ENCODE measurements at places on chromosomes 3 and 15.

DNA sequence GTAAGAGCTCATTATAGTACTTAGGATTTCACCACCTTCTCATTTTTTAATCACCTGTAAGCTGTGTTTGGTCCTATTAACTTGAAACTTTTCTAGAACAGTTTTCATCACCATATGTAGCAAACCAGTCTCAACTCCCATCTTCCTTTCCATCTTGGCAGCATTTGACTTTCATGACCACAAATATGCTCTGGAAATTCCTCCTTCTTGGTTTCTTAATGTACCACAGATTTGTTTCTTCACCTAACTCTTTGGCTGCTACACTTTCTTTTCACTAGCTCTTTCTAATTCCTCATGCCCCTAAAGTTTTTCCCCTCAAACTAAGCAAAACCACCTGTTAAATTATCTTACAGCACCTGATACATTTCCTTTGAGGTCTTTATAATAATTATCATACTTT, 13.2 kb upstream of the NMB start:
- DNase-seq, result peak; percentile 76

DNA sequence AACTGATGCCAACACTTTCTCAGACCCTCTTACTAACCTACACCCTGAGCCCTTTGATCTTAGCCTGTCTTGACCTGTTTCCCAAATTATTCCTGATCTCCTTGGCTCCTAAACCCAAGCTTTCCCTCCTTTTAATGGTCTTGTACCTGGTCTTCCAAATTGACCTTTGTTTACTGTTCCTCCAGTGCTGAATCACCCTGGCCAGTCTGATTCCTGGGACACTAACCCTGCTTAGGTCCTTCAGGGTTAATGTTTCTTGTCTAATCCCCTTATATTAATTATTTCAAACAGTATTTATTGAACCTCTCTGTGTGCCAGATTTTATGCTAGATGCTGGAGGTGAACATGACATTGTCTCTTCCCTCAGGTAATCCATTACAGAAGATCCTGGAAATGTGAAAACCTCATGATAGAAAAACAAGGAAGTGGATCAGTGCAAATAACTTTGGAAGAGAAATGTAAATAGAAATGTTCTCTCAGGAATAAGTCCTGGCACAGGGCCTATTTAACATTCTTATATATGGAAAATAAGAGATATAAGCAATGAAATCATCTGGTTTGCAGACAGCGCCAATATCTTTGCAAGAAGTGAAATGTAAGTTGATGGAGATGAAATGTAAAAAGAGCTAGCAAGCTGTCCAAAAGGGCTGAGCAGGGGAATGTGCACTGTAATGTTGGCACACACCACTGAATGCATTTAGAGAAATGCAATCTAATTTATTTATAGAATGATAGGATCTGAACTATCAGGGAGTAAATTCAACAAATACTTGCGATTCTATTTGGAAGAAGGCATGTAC, 20.7 kb downstream of the HGD start:
- DNase-seq, result no peak

DNA sequence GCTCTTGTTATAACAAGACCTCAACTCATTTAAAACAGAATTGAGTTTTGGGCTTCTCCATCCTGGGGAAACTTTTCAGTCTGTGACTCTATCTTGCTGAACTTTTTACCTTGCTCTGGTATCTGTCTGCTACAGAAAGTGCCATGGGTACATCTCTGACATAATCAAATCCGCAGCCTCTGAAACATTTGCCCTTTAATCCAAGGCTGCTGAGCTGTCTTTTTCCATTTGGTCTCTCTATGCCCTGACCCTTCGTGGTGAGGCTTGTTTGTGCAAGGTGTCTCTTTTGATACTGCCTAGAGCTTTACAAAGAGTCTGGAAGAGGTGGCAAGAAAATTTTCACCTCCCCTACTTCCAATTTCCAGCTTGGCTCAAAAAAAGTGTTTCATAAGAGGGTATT, 11.3 kb downstream of the TMEM108 start:
- DNase-seq, result no peak

GRCh38 chr15:79987569-79987955, 16.6 kb upstream of the BCL2A1 start:
- no peak for DNase-seq

GRCh38 chr3:118765636-118766305, 268.9 kb downstream of the IGSF11 start:
- no peak for DNase-seq

DNA sequence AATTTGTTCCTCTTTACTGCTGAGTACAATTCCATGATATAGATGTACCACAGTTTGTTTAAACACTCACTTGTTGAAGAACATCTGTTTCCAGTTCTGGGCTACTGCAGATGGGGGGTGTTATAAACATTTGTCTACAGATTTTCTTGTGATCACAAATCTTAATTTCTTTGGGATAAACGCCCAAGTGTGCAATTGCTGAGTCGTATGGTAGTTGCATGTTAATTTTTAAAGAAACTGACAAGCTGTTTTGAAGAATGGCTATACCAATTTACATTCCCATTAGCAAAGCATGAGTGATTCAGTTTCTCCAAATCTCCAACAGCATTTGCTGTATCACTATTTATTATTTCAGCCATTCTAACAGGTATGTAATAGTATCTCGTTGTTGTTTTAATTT, 242.0 kb upstream of the MRPL3 start:
- DNase-seq, result no peak

GRCh38 chr3:55331524-55331923, 155.6 kb downstream of the WNT5A start:
- DNase-seq, result no peak

DNA sequence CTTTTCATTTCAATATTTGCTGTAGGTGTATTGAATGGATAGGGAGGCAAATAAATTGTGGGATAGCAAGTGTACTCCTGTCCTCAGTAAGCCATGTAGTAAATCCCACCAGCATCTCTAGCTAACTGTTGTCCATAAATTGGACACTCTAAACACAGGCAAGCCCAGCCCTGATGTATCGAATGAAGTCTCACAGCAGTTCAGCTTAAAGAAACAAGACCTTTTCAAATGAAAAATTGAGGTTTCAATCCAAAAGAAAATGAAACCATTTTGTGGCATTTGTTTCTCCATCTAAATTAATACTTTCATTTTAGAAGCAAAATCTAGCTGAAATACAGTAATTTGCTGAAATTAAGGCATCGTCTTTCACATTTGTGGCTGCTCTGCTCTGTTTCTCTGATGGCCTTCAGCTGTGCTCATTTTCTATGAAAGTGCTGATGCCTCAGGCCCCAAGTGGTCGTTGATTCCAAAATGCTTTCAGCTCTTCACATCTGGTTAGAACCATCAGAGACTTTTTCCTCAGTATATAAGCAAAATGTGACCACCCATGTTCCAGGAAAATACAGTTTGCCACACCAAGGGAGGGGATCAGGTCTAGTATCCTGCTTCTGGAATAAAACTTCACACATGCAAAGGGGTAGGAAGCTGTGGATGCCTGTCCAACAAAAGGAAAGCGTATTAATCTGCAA, 245.0 kb downstream of the ZMAT3 start:
- DNase-seq, result no peak

GRCh38 chr15:77311618-77312398, 108.1 kb downstream of the PEAK1 start:
- DNase-seq, result peak; percentile 56

- DNase-seq, result no peak
Measured at GRCh38 chr3:153976891-153977554, 144.2 kb upstream of the ARHGEF26 start.

- DNase-seq, result no peak
Measured at GRCh38 chr3:17088602-17089313, 204.0 kb downstream of the PLCL2 start.

DNA sequence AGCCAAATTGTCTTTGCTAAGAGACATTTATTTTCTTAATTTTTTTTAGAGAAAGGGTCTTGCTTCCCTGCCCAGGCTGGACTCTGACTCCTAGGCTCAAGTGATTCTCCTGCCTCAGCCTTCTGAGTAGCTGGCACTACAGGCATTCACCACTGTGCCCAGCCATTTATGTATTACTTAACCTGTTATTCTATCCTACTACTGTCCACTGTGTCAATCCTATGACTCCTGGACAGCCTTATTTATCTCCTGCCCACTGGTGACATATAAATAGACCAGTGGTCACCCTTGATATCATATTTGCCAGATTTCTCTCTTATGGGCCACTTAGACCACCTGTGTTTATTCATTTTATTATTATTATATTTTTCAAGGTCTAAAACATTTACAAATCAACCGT, 161.4 kb downstream of the ROBO1 start:
- DNase-seq, result no peak

- DNase-seq, result peak; percentile 35
Measured at GRCh38 chr3:136141891-136142290, 54.2 kb downstream of the MSL2 start.

GRCh38 chr3:72628065-72628464, 220.2 kb downstream of the SHQ1 start:
- DNase-seq, result no peak
